ENCODE measurements at places on chromosomes 1 and 21.

DNA sequence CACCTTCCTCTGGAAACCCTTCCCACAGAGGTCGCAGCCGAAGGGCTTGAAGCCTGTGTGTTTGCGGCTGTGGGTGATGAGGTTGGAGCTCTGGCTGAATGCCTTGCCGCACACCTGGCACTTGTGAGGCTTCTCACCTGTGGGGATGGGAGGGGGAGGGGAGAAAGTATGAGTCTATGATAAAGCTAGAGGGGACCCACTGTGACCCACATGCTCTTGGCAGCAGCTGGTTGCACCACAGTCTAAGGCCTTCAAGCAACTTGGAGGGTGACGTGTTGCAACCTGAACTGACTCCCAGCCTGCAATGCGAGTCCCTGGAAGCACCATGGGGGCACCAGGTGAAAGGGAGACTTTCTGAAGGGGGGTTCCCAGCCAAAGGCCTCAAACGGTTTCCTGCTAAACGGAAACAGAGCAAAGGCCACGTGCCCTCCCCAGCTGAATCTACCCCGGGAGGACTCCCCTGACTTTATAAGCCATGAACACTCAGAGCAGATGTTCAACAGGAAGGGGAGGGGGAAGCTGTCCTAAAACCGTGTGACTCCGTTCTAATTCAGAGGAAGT lies 10.6 kb downstream of the GFI1 start:
- DNase-seq: no peak

DNA sequence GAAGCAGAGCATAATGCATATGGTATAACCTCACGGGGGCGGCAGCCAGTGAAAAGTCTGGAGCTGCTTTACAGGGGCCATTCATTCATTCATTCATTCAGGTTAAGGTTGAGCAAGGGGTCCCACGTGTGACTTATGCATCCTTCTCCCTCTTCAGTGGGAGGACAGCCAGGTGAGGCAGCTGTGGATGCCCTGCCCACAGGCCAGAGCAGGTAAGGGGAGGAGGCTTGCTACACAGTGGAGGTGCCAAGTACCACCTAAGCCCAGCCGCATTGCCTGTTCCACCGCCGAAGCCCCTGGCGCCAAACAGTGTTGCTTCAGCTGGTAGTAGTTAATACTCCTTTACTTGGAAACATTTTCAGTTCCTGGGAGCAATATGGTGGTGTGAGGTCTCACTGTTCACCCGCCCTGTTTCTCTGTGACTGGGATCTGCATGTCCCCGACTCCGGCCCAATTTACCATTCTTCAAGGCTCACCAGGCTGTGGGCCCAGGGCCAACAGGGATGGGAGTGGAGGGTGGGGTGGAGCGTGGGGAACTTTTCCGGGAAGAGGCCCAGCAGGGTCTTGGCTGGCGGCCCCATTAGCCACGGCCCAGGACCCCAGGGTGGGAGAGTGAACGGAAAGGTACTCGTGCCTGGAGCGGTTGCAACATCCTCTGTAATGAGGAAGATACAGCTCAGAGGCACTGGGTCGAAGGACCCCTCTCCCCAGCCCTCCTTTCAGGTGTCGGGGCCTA lies 722 bp upstream of the PODN start:
- DNase-seq: no peak

- DNase-seq: no peak
Measured at GRCh38 chr21:39050841-39051587, 132.2 kb downstream of the PSMG1 start.

DNA sequence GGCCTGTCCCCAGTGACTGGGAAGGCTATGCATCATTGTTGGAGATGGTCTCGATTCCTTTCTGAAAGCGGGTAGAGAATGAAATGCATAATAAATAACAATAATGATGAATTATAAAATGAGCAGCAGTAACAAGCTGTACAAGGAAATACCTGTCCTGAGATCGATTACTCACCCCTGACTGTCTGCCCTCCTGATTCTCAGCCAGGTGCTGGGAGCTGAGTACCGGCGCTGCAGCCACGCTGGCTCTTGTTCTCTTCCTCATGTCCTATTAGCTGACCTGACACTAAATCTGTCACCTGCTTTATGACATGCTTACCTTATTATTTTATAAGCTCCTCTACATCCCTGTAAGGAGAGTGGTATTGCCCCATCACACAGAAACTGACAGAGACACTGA lies 3.4 kb downstream of the AGPAT3 start:
- DNase-seq: no peak

DNA sequence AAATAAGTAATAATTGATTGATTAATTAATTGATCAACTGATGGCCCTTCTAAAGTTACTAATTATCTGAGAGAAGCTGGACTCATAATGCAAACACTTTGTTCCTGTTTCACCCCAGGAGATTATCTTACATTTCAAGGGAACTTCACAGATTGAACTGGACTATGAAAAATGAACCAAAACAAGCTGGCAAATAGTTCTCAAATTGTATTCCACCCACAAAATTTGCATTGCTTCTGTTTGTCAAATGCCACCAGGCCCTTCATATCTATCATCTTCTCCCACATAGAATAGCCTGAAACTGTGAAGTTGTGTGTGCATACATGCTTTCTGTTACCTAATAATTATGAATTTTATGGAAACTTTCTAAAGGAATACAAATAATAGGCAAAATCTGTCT lies 104.0 kb downstream of the ZNF281 start:
- peak; percentile 72 for DNase-seq

- DNase-seq: no peak
Measured at GRCh38 chr21:43585514-43585913, 73.8 kb downstream of the HSF2BP start.

- peak; percentile 40 for DNase-seq
Measured at GRCh38 chr1:16155537-16156410, at the start of gene EPHA2. TSS of gene EPHA2 (minus strand) at chr1:16156069. CDS start at chr1:16155932, 137 bp downstream.

GRCh38 chr1:246591958-246592357 lies 25.7 kb downstream of the CNST start:
- no peak for DNase-seq

GRCh38 chr1:194055536-194055935 lies 869.1 kb upstream of the B3GALT2 start:
- peak; percentile 22 for DNase-seq

GRCh38 chr1:236058141-236058934 lies 6.6 kb downstream of the NID1 start:
- no peak for DNase-seq

DNA sequence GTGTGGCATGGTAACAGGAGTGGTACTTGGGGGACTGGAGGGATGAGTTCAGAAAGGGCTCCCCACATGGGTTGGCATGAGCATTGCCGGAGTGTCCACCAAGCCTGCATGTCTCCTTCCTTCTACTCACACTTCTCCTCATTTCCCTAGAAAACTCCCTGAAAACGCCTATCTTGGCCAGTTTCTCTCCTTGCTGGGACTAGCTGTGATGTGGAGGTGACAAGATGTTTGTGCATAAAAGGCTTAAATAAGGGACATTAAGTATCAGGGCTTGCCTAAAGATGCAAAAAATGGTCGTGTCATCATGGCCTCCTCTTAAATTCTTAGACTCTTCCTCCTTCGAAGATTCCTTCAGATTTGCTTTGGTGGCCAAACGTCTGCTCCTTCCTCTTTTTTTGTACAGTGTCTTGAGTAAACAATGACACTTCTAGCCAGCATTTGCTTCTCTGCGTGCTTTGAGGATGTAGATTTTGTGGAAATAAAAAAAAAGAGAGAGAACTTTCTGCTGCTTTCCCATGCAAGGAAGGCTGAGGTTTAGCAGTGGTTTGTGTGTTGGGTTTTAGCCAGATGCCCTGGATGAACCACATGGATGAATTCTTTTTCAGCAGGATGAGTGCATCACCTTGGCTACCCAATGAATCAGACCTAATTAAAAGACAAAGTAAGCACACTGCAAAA lies 239.1 kb upstream of the IRF2BP2 start:
- DNase-seq: peak; percentile 92

DNA sequence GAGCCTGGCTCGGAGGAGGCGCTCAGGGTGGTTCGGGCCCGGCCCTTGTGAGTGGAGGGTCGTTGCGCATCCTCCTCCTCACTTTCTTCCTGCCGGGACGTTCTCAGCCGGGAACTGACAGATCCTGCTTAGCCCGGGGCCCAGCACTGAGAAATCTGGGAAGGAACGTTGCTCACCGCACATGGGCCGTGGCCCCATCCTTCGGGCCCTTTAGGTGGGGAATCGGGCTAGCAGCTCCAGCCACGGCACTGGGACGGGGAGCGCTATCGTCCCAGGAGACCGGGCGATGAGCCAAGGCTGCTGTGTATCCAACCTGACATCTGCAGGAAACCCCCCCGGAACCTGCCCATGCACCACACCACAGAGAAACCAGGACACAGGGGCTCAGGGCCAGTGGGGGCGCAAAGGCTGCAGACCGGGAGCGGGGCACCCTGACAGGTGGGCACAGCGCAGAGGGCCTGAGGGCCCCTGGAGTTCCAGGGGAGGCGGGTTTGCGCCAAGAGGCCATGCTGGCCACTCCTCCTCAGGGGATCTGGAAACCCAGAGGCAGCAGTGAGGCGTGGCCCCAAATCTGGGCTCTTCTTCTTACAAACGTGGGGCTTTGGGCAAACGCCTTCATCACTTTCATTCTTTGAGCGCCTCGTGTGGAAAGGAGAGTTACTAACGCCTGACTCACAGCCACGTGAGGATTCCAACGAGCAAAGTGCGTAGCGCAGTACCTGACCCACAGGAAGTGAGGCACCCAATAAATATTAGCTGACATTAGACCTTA lies at the start of gene SH2D5:
Gene SH2D5, minus strand, starts transcription at position 116 of the 772 bp plus-strand sequence. CDS start 4,659 bp downstream, outside the sequence.
- DNase-seq: peak; percentile 92

DNA sequence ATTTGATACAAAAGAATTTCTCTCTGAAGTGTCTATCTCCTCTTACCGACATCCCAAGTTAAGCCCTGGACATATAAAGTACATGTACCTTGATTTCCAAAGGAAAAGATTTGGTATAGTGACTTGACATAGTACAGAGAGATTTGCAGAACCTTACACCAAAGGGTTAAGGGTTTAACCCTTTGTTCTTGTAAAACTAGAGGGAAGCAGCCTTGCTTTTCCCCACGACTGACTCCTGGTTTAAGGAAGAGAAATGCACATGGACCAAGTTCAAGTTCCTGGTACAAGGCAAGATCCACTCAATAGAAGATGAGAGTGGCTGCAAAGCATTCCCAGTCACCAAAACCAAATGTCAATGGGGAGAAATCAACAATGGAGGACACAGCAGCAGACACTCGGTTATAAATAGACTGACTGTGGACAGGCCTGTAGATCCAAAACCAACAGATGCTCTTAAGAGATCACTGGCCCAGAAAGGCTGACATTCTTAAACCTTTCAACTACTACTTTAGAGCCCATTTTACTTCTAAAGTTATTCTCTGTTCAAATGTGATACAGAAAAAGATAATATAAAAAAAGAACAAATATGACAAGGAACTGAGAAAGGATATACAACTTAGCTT lies 69.4 kb downstream of the PUM1 start:
- DNase-seq: no peak

DNA sequence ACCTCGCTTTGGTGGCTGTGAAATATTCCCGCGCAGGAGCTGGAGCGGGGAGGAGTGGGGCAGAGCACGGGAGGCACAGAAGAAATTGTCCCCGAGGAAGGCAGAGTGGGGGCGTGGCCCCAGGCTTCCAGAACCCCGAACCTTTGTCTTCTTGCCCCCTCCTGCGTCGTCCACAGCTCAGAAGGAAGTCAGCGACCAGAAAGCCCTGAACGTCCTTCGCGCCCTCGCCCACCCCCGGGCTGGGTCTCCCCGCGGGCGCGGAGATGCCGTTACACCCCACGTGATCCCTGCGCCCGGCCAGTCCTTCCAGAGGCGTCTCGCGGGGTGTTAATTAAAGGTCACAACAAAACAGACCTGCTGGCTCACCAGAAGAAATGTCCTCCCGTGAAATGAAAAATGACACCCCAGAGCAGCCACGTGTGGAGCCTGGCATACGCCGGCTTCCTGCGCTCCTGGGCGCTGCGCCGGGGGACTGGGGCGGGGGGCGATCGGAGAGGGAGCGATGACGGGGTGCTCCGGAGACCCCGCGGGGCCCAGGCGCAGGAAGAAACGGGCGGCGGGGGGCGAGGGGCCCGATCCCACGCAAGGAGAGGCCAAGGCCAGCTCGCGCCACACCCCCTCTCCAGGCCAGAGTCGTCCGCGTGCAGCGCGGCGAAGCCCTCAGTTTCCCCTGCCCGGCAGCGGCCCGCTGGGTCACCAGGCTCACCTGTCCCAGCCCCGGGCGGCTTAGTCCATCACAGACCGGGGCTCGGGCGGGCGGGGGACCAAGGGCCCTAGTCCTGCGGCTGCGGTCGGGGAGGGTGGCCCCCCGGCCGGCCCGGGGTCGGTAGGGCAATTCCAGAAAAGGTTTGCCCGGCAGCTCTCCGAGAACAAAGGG lies 995 bp upstream of the KIF26B start:
- DNase-seq: no peak

DNA sequence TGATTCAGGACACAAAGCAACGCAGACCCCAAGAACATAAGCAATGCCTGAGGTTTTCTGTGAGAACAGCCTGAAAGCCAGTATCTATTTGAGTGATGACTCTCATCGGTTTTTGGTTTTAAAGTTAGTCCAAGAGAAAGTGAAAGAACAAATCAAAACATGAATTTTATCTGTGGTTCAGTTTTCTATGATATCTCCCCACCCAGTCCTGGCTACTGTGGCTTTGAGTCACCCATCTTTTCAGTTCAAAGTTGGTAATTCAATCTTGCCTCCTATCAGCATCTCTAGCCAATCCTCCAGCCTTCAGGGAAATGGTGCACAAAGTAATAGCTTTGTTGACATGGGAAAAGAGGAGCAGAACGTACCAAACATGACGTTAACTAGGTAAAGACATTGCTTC lies 40.5 kb upstream of the KRTAP19-8 start:
- no peak for DNase-seq

GRCh38 chr1:236890152-236891056 lies 95.3 kb downstream of the MTR start:
- DNase-seq: no peak

DNA sequence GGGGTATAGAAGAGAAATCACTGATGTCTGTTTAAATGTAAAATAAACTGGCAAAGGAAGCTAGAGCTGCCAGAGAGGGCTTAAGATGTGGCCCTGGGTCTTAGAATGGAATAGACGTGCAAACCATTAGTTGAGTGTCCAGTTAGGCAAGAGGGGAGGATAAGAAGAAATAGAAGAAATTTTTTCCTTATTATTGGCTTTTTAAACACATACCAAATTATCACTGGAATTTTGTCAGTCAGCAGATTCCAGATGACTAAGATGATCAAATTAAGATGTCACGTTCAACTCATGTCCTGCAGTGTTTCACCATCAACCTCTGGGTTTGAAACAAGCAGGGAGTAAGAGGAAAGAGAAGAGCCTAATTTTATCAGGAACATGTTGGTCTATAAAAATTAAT lies 71.6 kb upstream of the C1orf21 start:
- DNase-seq: no peak

DNA sequence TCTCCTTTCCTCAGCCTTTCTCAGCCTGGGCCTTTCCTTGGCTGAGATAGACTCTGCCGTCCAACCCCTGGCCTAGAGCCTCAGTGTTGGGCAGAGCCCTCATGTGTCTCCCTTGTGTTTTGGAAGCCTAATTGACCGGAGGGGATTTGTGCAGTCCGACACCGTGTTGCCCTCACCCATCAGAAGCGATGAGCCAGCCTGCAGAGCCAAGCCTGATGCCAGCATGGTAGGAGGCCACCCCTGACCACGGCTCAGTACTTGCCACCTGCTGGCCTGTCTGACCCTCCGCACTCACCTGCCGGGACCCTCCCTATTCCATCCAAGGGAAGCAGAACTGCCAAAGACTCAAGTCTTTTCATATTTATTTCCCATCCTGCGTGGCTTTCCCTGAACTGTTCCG lies 9.3 kb upstream of the SFN start:
- DNase-seq: no peak

GRCh38 chr1:54156201-54156600 lies 3.4 kb upstream of the CDCP2 start:
- DNase-seq: peak; percentile 81

- DNase-seq: no peak
Measured at GRCh38 chr1:36352910-36353878, 29.7 kb upstream of the EVA1B start.

GRCh38 chr1:119874186-119874585 lies 22.1 kb downstream of the ADAM30 start:
- DNase-seq: no peak

Measured in inflammatory macrophage treated with lipopolysaccharide for 4 hours (primary cell).